ENCODE measurements at places on chromosomes 11 and 22.
A peak's percentile ranks its signal among the peaks of the same experiment; 100 is the strongest.

DNA sequence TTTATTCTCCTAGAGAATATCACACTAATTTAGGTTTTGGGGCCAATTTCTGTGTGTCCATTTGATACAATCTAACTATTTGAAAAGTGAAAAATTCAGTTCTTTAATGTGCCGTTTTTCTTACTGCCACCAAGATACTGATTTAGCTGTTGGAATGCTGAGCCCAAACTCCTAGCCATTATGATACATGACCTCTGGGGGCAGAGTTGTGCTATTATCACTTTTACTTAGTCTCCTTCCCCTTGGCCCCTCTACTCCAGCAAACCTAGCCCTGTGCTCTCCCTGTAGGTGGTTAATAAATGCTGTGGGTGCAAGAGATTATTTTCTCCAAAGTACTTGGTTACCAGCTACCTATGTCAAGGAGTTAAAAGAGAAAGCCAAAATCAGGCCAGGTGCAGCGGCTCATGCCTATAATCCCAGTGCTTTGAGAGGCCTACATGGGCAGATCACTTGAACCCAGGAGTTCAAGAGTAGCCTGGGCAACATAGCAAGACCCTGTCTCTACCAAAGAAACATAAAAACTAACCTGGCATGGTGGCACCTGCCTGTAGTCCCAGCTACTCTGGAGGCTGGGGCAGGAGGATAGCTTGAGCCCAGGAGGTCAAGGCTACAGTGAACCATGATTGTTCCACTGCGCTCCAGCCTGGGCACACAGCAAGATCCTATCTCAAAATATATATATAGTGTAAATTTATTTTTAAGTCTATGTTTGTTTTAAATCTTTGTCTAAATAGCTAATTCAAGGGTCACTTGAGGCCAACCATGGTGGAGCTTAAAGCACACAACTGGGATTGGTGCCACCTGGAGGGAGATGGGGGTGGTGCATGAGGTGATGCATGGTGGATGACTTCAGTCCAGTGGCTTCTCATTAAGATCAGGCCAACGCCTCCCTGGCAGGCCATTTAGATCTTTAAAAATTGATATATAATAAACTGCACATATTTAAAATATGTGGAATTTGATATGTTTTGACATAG, 193.2 kb upstream of the PLET1 start:
- DNase-seq, result peak; percentile 90

- peak; percentile 90 for DNase-seq
Observed at GRCh38 chr11:44899959-44900358, 50.7 kb downstream of the TP53I11 start.

DNA sequence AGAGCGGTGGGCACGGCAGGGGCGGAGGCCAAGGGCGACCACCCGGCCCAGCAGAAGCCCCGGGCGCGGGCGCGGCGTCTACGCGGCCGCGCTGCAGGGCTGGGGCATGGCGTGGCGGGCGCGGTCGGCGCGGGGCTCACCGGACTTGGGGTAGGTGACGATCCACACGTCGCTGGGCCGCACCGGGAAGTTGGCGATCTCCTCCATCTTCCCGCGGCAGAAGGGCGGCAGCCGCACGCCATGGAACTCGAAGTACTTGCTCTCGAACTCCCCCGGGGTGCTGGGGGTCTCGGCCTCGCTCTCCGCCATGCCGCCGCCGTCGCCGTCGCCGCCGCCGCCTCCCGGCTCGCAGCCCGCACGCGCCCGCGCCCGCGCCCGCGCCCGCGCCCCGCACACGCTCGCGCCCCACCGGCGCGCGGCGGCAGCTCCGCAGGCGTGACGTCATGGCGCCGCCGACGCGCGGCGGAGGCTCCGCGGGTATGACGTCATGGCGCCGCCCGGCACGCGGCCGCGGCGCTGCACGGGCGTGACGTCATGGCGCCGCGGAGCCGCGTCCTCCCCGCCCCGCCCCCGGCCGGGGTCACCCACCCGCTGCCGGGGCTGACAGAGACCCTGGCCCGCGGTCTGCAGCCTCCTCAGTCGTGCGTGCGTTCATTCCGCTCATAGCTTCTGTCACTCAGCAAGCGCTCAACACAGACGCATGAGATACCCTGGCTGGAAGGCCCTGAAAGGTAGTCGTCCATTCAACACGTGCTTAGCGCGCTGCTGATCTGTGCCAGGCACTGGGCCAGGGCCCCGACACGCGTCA, at the start of gene SULT4A1:
Gene SULT4A1, minus strand, starts transcription at position 440 of the 808 bp plus-strand sequence. Its CDS starts 131 bp downstream, at position 309.
- DNase-seq, result peak; percentile 75

DNA sequence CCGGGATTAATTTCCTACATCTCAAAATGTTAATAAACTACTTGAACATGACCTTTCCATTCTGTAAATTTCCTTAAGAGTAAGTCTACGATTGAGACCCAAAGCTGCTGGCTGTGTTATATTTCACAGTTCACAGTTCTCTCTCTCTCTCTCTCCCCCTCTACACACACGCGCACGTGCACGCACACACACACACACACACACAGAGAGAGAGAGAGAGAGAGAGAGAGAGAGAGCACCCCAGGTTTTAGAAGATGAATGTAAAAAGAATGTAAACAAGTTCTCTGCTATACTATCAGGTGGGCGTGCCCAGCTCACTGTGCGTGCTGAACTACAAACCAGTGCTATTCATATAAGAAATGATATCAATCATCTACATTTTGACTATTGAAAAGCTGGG, 3.3 kb downstream of the BDNF start:
- peak; percentile 59 for DNase-seq

DNA sequence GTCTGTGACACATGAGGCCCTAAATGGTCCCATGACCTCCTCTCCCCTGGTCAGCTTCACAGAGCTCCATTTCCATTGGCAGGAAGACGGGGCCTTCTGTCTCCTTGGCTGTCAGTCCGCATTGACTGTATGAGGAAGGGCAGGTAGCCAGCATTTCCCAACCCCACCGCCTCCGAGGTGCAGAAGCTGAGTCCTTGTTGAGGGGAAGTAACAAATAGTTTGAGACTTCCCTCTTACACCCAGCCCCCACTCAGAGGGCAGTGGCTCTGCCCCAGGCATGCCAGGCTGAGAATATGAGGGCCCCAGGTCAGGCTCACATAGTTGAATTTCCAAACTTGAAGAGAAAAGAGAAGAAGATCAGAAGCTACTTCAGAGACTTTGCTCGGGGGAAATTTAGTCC, 611.1 kb downstream of the BRD1 start:
- no peak for DNase-seq

- no peak for DNase-seq
Observed at GRCh38 chr11:77374611-77375031, 73.1 kb upstream of the GDPD4 start.

- no peak for DNase-seq
Observed at GRCh38 chr11:21174781-21175180, 505.4 kb downstream of the NELL1 start.

DNA sequence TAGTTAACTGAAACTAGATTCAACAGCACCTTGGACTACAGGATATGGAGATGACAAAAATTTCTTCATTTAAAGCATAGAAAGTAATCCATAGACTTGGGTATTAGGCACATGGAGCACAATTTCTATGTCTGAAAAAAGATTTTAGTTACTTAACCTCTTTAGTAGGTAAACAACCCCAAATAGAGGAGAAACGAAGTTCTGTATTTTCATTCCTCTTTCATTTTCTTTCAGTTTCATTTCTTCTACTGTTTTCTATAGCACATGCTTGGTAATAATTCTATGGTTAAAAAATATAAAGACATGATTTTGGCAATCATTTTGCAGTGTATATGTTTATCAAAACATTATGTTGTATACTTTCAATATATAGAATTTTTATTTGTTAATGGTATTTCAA, 99.5 kb downstream of the CASP12 start:
- no peak for DNase-seq

GRCh38 chr11:124761301-124762104, 587 bp downstream of the ESAM start:
- DNase-seq, result peak; percentile 60

GRCh38 chr11:65899356-65900124, 648 bp downstream of the FOSL1 start:
- DNase-seq, result peak; percentile 82

DNA sequence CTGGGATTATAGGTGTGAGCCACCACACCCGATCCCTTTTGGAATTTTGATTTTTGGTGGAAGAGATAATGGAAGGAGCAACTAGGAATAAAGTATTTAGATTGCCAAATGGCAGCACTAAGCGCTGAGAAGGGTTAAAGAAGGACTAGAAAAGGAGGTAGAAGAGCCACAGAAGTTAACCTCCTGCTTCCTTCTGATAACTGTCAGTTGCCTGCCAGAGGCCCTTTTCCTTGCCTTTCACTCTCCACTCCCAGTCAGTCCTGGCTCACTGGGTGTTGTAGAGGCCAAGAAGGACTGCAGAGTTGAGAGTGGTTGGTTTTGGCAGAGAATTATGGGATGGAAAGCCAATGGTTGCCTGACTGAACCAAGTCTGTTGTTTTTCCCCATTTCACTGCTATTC, 19.3 kb downstream of the ZC3H12C start:
- DNase-seq, result no peak

GRCh38 chr22:47795477-47796127, 1033.2 kb downstream of the TBC1D22A start:
- peak; percentile 76 for DNase-seq

GRCh38 chr22:38715176-38715764, 9.5 kb downstream of the GTPBP1 start:
- DNase-seq, result no peak

DNA sequence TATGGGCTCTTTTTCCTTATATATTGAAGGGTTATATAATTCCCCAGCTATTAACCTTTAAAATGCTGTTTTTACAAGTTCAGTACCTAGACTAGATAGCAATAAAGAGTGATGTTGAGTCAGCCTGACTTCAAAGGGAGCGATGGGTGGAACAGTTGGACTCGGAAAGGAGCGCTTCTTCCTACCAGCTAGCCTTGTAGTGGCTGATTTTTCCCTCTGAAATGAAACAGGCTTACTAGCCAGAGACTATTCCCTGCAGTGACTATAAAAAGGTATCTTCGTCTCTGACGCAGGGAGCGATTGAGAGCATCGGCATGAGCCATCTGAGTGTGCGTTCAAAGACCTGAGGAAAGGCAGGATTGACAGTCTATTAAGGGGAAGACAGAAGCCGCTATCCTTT, 66.0 kb upstream of the GRAMD1B start:
- DNase-seq, result no peak

- DNase-seq, result no peak
Observed at GRCh38 chr11:111253131-111253530, 7.6 kb downstream of the POU2AF2 start.

- DNase-seq, result no peak
Observed at GRCh38 chr11:555227-555779, 5.2 kb downstream of the LMNTD2 start.

- no peak for DNase-seq
Observed at GRCh38 chr11:11324090-11324489, 29.0 kb downstream of the CSNK2A3 start.

GRCh38 chr11:131917634-131918384, 547.4 kb downstream of the NTM start:
- no peak for DNase-seq

- DNase-seq, result no peak
Observed at GRCh38 chr11:106447631-106448191, 370.2 kb downstream of the AASDHPPT start.

- DNase-seq, result no peak
Observed at GRCh38 chr11:131669401-131669780, 299.0 kb downstream of the NTM start.

- DNase-seq, result no peak
Observed at GRCh38 chr11:134372536-134372935, 39.5 kb downstream of the B3GAT1 start.

- no peak for DNase-seq
Observed at GRCh38 chr22:37184380-37184755, 3.7 kb downstream of the C1QTNF6 start.

DNA sequence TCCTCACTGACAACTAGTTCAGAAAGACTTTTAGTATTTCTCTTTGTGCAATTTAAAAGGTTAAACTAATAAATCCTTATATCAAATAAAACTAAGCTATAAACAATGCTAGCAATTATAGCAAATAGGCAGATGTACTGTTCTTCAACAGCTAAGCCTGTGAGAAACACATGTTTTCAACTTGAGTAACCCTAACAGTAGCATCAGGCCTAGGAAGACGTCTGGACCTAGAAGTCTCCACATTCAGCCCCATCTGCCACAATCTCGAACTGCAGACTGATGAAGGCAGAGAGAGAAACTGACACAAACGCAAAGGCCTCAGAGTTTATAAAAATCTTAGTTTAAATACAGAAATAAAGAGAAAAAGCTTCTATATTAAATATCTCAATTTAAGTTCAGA, 2.5 kb downstream of the ST13 start:
- no peak for DNase-seq

- peak; percentile 21 for DNase-seq
Observed at GRCh38 chr22:49332691-49333090, 495.0 kb downstream of the BRD1 start.

GRCh38 chr11:11332141-11332710, 20.8 kb downstream of the CSNK2A3 start:
- DNase-seq, result no peak

DNA sequence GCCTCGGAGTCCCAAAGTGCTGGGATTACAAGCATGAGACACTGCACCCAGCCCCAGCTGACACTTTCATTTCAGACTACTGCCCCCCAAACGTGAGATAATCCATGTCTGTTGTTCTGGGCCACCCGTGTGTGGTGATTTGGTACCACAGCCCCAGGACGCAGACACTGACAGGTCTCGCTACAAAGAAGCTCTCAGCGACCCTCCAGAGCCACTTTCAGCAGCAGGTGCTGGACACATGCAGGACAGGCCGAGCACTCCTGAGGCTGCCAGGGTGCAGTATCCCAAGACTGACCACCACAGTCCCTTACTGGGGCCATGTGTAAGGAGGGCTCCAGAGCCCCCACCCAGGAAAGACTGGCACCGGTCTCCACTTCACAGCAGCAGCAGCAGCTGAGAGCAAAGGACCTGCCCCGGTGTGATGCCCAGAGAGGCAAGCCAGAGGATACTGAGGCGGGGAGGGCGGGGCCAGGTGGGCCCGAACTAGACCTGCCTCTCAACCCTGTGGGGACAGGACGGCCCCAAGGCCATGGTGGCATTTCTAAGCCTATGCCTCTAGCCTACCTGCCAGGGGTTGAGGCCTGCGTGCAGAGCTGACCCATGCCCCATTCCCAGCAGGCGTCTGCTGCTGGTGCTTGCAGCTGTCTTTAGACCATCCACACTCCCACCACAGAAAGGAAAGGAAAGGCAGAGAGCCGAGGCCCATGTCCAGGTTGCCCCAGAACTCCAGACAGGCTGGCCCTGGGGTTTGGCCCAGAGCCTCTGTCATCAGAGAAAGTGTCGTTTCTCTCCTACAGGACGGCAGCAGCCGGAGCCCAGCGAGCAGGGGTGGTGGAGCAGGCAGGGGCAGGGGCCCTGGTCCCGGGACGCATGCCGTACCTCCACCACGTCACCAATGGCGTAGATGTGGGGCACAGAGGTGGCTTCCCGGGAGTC, 28.0 kb upstream of the GNB1L start:
- peak; percentile 45 for DNase-seq

- no peak for DNase-seq
Observed at GRCh38 chr11:122036018-122036417, 80.0 kb downstream of the BLID start.
